H54 (cell line): ENCODE measurements at places on chromosomes 12 and 14.

GRCh38 chr12:65631621-65632111, 192.6 kb upstream of the HMGA2 start:
- DNase-seq: peak; percentile 24

GRCh38 chr14:100058777-100059437, 6.3 kb upstream of the EVL start:
- no peak for DNase-seq

DNA sequence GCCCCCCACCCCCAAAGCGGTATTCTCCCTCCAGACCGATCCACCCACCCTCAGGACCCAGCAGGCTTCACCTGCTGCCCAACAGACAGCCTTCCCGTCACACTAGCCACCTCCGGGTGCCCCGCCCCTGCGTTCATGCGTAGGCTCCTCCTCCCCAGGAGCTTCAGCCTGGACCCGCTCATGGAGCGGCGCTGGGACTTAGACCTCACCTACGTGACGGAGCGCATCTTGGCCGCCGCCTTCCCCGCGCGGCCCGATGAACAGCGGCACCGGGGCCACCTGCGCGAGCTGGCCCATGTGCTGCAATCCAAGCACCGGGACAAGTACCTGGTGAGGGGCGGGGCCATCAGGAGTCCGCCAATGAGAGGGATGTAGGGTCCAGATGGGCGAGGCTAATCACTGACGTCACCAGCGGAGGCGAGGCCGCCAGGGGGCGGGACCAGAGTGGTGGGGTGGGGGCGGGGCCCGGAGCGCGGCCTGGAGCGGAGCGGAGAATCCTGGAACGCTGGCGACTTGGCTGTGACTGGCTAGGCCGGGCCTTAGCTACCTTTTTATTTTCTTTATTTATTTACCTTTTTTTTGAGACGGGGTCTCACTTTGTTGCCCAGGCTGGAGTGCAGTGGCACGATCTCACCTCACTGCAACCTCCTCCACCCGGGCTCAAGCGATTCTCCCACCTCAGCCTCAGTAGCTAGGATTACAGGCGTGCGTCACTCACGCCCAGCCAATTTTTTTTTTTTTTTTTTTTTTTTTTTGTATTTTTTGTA, 4.4 kb downstream of the TNS2 start:
- DNase-seq: no peak

DNA sequence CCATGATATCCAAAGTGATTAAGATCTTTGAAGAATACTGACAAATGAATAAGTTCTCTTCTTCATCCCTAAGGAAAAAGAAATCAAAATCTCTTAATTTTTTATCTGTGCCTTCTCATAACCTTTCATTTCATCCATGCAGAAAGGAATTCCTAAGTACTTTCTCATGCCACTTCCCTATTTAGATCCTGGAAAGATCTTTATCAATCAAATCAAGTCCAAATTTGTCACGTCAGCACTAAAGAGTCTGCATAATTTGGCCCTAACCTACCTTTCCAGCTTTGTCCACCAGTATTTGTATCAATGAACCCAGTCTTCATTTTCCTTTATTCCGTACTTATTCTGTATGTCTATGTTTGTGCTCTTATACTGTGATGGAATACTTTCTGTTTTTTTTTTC, 41.2 kb downstream of the VEZT start:
- DNase-seq: no peak

- DNase-seq: no peak
Measured at GRCh38 chr14:93051600-93052546, 63.9 kb downstream of the ITPK1 start.

DNA sequence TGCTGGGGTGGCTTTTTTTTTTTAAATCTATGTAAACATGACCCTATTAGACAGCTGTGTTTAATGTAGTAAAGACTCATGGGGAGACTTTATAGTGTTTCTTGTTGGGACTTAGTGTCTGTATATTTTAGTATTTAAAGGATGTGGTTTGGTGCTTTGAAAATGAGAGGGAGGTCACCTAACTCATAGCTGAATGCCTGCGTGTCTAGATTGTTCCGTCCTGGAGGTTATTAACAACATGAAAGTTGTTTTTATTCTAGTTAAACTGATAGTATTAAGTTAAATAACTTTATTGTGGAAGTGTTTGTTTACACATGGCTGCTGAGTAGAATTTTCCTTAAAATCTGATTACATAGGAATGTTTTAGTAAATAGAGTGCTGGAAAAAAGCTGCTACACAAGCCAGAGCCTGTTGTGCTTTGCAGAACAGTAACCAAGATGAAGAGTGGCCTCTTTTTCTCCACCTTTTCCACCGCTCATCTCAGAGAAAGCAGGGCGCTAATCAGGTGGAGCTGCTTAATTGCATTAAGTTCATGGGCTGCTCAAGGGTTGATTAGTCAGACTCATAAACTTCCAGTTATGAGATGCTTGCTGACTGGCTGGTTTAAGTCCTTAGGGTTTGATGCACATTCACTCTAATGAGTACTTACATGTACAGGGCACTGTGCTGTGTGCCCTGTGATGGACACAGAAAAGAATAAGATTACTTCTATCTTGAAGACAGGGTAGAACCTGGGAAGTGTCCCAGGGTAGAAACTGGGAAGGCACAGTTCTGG, 62.7 kb downstream of the FBXO34 start:
- DNase-seq: no peak

GRCh38 chr12:62605981-62606380, 139.4 kb downstream of the MON2 start:
- no peak for DNase-seq

DNA sequence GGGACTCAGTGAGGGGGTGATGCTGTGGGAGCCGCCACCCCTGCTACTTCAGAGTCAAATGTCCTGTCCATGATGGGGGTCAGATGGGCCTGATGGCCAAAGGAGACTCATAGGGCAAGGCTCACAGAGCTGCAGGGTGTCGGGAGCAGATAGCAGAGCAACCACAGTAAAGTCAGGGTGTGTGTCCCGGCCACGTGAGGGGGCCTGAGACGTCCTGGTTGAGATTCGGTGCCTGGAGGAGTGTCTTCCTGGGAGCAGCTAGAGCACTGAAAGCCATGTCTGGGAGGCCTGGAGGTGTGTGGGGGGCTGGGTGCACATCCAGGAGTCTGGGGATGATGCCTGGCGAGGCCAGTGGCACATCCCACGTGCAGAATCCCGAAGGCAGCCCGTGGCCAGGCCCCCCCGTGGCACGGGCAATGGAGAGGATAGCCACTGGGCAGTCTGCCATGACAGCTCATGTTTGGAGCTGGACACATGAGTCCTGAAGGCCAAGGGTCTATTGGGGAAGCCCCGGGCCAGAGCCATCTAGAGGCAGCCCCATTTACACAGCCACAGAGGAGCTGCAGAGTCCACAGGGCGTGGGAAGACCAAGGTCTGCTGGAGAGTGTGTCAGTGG, 308.0 kb upstream of the SFSWAP start:
- DNase-seq: no peak

DNA sequence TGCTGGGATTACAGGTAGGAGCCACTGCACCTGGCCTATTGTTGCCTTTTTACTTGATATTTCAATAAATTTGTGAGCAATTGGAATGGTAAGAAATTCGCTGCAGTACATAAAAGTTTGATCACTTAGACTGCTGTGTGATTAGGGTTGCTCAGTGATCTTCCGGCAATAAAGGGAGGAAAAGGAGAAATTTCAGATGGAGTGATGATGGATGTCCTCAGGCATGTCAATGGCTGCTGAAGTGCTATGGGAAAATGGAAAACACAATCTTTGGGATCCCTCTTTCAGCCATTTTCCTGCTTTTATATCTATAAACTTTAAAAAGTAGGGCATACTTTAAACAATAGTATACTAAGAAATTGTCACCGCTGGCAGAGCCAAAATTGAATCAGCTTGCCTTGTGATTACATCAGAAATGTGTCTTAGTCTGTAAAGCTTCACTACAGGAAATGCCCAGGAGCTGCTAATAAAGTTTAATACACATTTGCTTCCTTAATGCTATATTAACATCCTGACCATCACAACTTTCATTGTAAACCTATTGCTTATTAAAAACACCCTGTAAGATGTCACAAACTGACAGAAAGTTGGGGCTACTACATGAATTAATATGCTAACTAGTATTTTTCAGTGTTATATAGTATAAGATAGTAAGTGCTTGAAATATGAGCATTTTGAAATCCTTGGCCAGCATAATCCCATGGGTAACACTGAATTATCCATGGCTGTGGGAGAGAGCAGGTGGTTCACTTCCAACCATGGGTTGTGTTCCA, 13.7 kb upstream of the FBXL14 start:
- no peak for DNase-seq

- no peak for DNase-seq
Measured at GRCh38 chr12:106097011-106097410, 41.7 kb downstream of the NUAK1 start.

- DNase-seq: no peak
Measured at GRCh38 chr12:13313886-13314285, 117.4 kb downstream of the EMP1 start.

- no peak for DNase-seq
Measured at GRCh38 chr12:115267464-115267863, 583.5 kb upstream of the TBX3 start.

DNA sequence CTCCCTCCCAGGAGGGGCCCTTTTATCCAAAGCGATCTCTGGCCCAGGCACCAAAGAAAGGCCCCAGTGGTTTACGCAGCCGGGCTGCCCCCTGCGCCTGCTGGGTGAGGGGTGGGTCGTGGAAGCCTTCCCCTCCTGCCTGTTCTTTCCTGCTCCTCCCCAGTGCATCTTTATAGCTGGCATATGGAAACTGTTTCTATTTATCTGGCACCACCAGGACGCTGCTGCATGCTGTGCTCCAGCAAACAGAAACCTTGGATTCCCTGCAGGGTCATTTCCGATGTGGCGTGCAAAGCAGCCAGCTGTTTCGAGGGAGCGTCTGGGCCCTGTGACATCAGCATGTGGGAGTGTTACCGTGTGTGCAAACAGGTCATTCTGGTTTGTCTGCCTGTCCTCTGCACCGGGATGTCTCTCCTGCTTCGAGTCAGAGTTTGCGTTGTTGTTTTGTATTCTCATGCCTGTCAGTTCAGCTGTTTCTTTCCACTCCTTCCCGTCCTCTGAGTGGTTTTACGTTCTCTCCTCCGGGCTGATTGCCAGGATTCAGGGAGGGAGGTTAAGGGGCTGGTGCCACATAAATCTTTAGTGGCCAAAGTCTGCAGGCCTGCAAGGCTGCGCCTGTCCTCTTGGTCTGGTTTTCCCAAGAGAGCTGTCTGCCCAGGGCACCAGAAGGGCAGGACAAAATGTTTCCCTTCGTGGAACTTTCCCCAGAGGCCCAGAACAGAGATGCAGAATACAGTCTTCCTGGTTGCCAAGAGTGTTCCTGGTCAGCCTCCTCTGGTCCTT, 24.6 kb downstream of the TPCN1 start:
- no peak for DNase-seq

GRCh38 chr14:45222485-45223262, 30.3 kb downstream of the MIS18BP1 start:
- DNase-seq: no peak

DNA sequence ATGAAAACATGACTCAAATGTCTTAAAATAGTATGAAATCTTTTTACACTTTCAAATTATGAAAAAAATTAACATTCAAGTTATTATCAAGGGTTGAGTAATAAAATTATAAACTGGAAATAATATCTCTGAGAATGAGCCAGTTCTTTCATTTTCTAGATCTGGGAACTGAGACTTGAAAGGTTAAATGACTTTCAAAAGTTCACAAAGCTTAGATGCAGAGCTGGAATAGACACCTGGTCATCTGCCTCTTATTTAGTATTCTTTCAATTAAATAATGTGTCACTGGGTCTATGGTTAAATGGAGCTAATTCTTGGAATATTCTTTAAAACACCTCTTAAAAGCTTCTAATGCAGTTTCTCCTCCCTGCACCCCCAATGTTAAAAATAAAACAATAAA, 86.6 kb downstream of the CDK17 start:
- no peak for DNase-seq

DNA sequence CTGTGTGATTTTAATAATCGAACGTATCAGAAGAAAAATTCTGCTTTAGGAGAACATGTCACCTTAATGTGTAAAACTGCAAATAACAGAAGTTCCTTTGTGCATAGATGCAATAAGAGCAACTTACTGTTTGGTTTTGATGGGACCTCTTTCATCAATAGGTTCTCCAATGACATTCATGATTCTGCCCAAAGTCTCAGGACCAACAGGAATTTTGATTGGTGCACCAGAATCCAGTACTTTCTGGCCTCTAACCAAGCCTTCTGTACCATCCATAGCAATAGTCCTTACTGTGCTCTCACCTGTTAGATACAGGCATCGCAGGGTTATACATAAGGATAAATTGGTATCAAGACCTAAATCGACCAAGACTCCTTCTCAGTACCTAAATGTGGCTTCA, 1.1 kb downstream of the ATP5F1B start:
- no peak for DNase-seq

- DNase-seq: no peak
Measured at GRCh38 chr12:124734224-124734788, 129.4 kb downstream of the SCARB1 start.

GRCh38 chr12:92546635-92547348, 156.0 kb upstream of the PLEKHG7 start:
- no peak for DNase-seq

GRCh38 chr12:115946867-115947695, 330.4 kb downstream of the MED13L start:
- no peak for DNase-seq

GRCh38 chr14:77556946-77557345, 58.3 kb upstream of the ISM2 start:
- no peak for DNase-seq

- DNase-seq: no peak
Measured at GRCh38 chr14:75702616-75703261, 41.7 kb downstream of the TTLL5 start.

DNA sequence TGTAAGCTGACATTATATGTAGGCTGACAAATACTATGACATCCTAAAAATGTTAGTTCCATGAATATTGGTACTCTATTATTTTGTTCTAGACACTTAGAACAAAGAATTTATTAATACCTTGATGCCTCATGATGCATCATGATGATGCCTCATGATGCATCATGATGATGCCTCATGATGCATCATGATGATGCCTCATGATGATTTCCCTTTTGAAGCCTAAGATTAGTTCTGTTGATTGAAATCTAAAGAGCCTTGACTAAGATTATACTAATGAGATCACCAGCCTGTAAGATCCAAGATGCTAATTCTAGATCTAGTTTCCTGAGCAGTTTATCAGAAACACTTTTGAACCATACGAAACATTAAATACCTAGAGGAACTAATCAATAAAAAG, 4.6 kb upstream of the CEP128 start:
- no peak for DNase-seq
